CD4-positive, alpha-beta T cell treated with Interleukin-17A for 1 hour (primary cell): ENCODE measurements at places on chromosomes 6 and 20.

DNA sequence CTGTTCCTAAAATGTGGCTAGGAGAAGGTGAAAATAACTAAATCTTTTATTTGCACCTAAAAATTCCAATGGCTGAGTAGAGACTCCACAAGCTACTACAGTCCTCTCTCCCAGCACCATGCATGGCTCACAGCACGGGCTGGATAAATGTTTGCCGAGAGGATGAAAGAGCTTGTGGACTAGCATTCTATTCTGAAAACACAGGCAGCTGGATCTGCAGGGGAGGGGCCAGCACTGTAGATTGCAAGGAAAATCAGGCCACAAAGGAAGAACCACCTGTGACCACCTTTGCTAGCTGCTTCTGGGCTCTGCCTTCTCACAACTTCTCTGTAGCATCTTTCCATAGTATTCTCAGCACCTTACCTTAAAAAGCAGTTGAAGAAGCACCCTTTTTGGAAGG lies 46.6 kb downstream of the CLIC5 start:
- DNase-seq: no peak

DNA sequence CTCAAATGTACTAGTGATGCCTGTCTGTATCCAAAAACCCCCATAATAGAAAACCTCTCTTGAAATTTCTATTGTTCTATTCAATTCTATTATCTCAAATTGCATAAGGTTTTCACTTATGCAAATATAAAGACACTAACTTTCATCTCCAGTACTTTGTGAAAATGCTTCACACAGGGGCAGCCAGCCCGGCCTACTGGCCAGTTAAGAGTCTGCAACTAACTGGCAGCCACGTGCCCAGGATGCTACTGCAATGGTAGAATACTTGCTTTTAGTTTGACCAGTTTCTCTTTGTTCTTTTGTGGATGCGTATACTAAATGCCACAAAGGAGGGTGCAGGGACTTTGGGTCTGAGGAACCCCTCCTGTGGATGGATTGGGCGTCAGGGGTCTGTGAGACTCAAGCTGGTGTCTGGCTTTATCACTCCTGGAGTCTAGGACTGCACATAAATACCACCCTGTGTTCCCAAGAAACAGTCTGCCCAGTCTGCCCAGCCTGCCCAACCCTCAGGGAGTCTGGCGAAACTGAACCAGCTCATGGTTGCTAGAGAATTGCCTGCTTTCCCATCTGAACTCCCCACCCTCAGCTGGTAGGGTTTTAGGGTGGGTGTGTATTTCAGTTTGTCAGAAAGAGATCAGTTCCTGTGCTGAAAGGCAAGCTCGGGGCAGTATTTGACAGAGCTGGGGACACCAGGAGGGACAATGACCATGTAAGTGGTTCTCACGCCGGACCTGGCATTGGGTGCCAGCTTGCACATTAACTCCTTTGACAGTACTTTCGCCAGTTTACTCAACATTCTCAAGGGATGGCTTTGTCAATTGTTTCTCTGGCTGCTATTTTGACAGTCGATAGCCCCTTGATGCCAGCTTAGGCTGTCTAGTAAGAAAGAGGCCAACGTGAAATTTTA lies 558.2 kb upstream of the JAG1 start:
- no peak for DNase-seq

- DNase-seq: no peak
Measured at GRCh38 chr6:82035526-82035925, 212.0 kb downstream of the IBTK start.

GRCh38 chr6:27839626-27840475 lies 72.3 kb downstream of the OR2B2 start:
- DNase-seq: peak; percentile 34

GRCh38 chr6:31041372-31041974 lies 31.2 kb downstream of the MUC22 start:
- no peak for DNase-seq

DNA sequence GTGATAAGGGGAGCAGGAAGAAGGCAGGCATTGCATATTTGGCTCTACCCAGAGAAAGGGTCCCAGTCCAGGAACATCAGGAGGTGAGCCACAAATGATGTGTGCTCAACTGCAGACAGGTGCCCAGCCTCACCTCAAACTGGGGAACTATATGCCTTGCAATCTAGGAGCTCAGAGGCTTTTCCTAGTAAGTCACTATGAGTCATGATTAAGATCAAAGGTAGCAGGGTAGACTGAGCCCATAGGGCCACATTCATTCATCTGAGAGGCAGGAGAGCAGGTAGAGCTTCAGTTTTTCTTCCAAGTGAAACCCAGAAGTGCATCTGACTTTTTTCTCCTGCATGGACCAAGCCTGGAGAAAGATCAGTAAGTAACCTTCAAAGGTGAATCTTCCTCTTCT lies 31.3 kb downstream of the MARCKS start:
- no peak for DNase-seq

- DNase-seq: no peak
Measured at GRCh38 chr6:14337152-14337551, 219.6 kb downstream of the CD83 start.

DNA sequence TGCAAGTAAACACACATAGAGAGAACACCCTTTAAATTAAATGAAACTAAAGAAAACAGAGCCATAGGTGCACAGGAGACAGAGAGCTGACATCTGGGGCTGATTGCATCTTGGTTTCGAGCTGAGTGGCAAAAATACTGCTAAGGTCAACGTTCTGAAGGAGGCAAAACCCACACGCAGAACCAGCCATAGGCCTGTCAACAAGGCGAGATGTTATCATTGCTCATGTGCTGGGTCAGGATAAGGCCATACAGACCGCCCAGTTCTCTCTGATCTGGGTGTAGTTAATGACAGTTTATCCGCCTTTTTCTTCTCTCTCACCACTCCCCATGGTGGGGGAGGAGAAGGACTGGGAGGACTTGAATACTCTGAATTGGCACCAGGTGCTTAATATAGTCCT lies 4.5 kb upstream of the FAM110A start:
- no peak for DNase-seq

GRCh38 chr6:105839266-105839665 lies 246.9 kb upstream of the PRDM1 start:
- DNase-seq: no peak

DNA sequence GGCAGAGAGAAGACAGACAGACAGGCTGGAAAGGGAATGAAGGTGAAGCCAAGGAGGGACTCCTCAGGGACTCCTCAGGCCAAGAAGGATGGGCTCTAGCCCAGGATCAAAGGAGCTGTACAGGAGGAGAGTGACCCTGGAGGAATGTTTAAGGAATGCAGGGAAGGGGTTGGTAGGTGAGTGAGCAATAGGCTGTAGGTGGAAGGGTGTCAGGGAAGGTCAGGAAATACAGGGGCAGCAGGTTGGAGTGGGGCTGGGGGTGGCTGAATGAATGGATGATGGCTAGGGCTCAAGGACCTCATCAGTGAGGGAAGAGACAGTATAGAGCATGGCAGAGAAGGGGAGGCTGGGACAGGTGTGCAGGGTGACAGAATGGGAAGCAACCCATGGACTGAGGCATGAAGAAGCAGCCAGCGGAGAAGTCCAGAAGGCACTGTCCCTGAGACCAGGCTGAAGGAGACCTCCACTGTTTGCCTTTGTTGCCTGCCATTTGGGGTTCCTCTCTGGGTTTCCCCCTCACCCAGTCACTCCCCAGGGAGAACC lies 13.2 kb downstream of the SYNGAP1 start:
- no peak for DNase-seq

GRCh38 chr6:117465691-117466090 lies 16.8 kb upstream of the DCBLD1 start:
- DNase-seq: peak; percentile 13

- DNase-seq: no peak
Measured at GRCh38 chr6:151451417-151451949, 443 bp downstream of the RMND1 start.

DNA sequence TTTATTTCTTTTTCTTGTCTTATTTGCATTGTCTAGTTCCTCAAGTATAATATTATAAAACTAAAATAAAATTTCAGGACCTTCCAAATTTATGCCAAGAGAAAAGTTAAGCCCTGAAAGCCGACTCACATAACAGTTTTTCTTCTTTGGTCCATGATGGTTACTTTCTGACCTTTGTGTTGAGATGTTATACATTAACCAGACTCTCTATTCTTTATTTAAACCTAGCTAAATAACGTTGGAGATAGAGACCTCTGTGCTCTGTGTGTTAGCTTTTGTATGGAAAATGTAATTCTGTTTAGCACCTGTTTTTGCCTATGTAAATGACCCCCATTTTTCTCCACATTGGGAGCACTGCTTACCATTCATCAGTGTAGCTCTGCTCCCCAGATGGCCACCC lies 352.4 kb downstream of the CD109 start:
- no peak for DNase-seq
